ENCODE measurements at places on chromosomes 3 and 15. TPM values are rescaled to one million over a fixed set of nuclear protein-coding genes. Genes with fewer than 3 reads are reported as not detected.

The ALDH1L1 gene
- total RNA-seq = 21.5 TPM

- peak; percentile 93 for DNase-seq
Measured at GRCh38 chr3:64685800-64686445, 1.9 kb downstream of the ADAMTS9 start.

DNA sequence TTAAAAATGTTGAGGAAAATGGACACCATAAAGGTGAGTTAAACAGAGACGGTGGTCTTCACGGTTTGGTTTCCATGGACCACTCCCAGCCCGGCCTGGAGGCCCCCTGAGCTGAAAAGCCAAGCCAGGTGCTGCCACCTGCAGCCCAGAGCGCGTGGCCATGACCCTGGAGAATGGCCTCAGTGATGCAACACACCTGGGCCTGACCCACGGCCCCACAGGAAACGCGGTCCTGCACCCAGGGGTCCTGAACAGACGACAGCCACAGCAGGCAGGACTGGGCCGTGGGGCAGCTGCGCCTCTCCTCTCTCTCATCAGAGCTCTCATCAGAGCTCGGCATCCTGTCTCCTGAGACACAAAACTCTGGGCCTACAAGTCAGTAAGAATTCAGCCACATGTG is 64.1 kb downstream of the NIPA2 start:
- peak; percentile 21 for DNase-seq

DNA sequence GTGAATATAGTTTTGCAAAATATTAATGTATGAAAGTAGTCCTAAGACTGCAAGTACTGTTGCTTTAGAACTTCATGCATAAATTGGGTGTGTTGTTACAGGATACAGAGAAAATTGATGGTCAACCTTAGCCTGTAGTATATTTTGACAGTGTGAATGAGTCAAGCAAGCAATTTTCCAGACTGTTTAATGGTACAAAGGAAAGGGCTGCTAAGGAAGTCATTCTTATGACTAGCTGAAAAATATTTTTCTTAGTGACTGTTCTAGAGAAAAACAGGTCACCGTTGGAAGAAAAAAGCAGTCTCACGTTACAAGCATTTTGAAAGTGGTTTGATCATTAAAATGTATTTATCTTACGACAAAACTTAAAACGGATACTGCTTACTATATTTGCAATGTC is 49.2 kb downstream of the MBNL1 start:
- DNase-seq = no peak

DNA sequence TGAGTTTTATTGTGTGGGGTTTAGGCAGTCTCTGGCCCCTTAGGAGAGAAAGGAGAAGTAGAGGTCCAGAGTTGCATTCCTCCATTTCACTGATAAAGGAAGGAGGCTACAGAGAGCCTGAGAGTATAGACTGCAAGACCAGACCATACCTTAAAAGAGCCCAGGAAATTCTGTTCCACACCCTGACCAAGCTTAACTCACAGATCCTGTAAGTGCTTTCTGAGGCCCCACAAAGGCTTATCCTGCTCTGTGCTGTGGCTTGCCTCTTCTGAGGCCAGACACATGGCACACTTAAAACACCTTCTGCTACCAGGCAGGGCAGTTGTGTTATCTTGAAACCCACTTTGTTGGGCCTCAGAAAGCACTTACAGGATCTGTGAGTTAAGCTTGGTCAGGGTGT is 39.2 kb upstream of the LEKR1 start:
- no peak for DNase-seq

DNA sequence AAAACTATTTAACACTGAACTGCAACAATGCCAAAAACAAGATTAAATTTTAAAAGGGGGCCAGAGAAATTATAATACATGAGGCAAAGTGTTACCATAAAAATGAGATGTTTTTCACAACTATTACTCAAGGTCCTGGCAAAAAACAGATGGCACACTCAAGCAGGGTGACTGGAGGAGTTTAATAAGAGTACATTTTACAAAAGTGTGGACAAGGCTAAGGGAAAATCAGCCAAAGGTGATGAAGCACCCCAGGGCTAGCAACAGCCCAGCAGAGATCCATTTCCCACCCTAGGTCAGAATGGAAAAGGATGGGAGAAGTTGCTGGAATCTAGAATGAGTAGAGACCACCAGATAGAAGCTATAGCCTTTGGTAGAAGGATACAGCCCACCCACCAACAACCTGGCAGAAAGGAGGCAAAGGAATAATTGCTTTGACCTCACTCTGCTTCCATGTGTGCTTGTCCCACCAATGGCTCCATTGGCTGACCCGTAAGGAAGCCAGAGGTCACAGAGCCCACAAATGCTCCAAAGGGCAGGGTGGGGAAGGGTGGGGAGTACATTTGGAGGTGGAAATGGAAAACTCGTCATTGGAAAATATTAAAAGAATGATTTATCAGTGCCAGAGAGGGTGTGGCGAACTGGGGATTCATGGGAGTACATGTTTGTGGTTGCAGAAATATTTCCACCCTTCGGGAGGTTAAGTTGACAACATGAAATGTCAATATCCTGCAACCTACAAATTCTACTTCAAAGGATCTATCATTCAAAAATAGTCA is 161.0 kb upstream of the UBE2E2 start:
- no peak for DNase-seq

DNA sequence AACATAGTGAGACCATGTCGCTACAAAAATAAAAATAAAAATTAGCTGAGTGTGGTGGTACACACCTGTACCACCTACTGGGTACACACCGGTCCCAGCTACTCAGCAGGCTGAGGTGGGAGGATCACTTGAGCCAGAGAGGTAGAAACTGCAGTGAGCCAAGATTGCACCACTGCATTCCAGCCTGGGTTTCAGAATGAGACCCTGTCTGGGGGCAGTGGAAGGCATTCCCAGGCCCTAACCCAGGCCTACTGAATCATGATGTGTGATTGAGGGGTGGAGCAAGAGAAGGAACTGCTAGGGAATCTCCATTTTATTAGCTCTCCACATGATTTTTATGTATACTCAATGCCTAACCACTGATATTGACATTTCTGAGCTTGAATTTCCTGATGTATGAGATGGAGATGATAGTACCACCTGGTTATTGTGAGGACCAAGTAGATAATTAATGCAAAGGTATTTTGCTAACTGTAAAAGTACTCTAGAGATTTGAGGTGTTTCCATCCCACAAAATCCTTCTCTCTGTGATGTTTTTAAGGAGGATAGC is 169.5 kb upstream of the UMPS start:
- DNase-seq = no peak

Measured in Right ventricle myocardium superior (tissue), 1 donor.